ENCODE measurements at places on chromosomes 5 and 9. TPM values are rescaled to one million over a fixed set of nuclear protein-coding genes. Genes with fewer than 3 reads are reported as not detected.
A peak's percentile ranks its signal among the peaks of the same experiment; 100 is the strongest.

DNA sequence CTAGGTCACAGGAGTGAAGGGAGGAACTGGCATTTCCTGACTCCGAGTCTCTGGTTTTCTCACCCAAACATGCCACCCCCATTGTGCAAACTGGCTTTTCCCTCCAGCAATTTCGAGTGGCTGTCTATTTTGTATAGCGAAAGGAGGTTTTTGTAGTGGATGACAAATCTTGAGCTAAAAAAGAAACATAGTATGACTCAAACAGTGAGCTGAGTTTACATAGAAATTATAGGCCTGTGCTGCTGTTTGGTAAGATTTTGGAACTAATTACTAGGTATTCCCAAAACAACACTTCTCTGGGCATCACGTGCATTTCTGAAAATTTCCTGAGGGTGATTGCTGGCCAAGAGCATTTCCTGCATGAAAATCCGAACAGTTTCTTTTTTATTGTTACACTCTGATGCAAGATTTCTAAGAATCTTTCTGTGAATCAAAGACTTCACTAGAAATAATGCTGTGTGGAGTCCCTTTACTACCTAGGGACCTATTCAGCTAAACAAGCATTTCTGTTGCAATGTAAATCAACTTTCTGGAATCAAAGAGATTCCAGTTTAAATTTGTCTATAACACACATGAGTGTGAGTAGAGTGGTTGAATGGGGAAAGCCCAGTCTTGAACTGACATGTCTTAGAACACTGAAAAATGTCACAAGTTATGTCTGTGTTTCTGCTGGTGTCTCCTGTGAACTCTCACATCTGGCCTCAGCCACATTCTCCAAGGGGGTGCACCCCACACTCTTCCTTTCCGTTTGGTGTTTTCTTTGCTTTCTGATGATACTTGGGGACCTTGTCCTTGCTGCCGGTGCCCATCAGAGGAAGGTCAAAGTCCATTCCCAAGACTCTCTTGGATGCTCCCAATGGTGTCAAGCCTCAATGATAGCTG is 33.3 kb upstream of the DAPK1 start:
- no peak for DNase-seq

- no peak for DNase-seq
These were observed 3.4 kb upstream of the CLINT1 start for GRCh38 chr5:157862183-157862851.

DNA sequence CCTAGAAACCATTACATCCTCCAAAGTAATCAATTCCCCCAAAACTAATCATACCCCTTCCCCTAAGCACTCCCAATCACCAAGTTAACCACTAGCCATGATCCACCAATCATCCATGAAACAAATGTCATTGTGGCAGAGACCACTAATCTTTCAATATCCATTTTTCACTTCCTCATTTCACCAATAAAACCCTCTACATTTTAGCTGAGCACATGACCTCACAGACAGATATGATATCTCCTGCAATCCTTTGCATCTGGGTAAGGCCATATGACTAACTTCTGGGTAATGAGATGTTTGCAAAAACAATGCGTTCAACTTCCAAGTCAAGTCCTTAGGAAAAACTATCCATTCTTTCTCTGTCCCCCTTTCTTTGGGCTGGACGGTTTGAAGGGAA is 20.7 kb downstream of the OR2S2 start:
- no peak for DNase-seq

Gene ERBIN
- total RNA-seq, result 96.2 TPM

Gene TMOD1
- 0.86 TPM for total RNA-seq

DNA sequence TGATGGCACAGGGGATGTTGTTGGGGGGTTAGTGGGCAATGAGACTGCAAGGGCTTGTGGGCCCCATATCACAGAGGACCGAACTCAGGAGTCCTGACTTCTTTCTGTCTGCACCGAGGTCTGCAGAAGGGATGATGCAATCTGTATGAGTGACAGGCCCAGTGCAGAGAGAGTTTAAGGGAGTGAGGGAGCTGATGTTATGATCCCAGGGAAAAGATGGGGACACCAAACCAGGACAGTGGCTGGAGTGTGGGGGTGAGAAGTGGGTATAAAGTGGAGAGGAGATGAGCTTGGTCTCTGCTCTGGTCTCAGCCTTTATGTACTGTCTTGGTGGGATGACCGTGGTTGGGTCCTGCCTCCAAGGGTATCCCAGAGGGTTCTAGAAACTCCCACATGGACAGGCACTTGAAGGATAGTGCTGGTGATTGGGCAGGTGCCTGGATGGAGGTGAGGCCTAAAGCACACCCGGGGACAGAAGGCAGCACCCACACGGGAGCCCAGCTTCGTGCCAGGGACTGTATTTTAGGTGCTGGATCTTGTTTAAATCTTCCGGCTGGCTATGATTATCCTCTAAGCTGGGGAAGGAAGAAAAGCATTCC is 21.9 kb downstream of the GSN start:
- no peak for DNase-seq

Gene FOXD1
- total RNA-seq, result not detected

Gene PRSS3
- not detected for total RNA-seq

GRCh38 chr9:137873858-137874362 is 3.7 kb upstream of the CACNA1B start:
- no peak for DNase-seq

- no peak for DNase-seq
These were observed 155.0 kb downstream of the TLE1 start for GRCh38 chr9:81534138-81534875.

GRCh38 chr5:118597543-118597942 is 390.8 kb downstream of the DTWD2 start:
- no peak for DNase-seq

Gene ANKRD34B
- total RNA-seq, result not detected

- DNase-seq, result no peak
These were observed 171.5 kb upstream of the PHYKPL start for GRCh38 chr5:178403956-178404600.

DNA sequence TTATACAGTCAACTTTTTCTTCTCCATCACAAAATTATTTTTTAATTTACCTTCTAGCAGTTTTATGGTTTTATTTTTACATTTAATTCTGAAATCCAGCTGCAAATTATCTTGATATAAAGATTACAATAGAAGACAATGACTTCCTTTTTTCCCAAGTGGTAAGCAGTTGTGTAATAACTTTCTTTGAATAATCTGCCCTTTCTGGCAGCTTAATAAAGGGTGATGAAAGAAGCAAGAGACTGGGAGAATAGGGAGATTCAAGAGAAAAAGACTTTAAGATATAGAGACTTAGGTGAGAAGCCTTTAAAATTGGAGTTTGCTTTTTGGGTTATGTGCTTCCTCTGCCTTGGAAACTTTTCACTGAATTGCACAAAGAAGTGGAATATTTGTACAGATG is 100.4 kb upstream of the FREM1 start:
- DNase-seq, result no peak

GRCh38 chr9:72855890-72856523 is 96.8 kb downstream of the ALDH1A1 start:
- DNase-seq, result no peak

GRCh38 chr5:14724633-14725032 is 60.1 kb downstream of the OTULIN start:
- DNase-seq, result no peak

- no peak for DNase-seq
These were observed 2.8 kb downstream of the RXRA start for GRCh38 chr9:134328841-134329575.

DNA sequence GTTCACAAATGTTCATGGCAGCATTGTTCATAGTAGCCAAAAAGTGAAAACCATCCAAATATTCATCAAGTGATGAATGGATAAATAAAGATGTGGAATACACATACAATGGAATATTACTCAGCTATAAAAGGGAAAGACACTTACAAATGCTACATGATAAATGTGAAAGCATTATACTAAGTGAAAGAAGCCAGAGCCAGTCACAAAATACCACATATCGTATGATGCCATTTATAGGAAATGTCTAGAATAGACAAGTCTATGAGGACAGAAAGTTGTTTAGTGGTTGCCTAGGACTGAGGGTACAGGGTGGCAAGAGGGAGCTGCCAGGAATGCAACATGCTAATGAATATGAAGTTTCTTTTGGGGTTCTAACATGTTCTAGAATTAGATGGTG is 148.7 kb downstream of the DEPDC1B start:
- DNase-seq, result no peak

Gene LRRC70
- 5.8 TPM for total RNA-seq

- no peak for DNase-seq
These were observed 255.2 kb downstream of the ARHGAP26 start for GRCh38 chr5:143025376-143025775.

GRCh38 chr9:127927201-127927987 is 3.2 kb downstream of the PIP5KL1 start:
- DNase-seq, result peak; percentile 84

Gene LCN1
- not detected for total RNA-seq
